Activated CD4-positive, alpha-beta memory T cell treated with anti-CD3 and anti-CD28 coated beads for 36 hours (primary cell): ENCODE measurements at places on chromosomes 1 and 21. TPM values are rescaled to one million over a fixed set of nuclear protein-coding genes. Genes with fewer than 3 reads are reported as not detected.

FAM167B gene
- total RNA-seq, result 0.68 TPM

CELA3B gene
- not detected for total RNA-seq

KCNN3 gene
- total RNA-seq, result 0.14 TPM

ADSS2 gene
- total RNA-seq, result 46.8 TPM

SLC25A34 gene
- 1.5 TPM for total RNA-seq

RIPK4 gene
- 0.24 TPM for total RNA-seq
